Stimulated activated CD4-positive, alpha-beta T cell treated with anti-CD3 and anti-CD28 coated beads, Interleukin-12 subunit alpha, Interleukin-12 subunit beta, amount 100 ng/mL, for 24 hours (primary cell): ENCODE measurements at places on chromosomes 7 and 10.

DNA sequence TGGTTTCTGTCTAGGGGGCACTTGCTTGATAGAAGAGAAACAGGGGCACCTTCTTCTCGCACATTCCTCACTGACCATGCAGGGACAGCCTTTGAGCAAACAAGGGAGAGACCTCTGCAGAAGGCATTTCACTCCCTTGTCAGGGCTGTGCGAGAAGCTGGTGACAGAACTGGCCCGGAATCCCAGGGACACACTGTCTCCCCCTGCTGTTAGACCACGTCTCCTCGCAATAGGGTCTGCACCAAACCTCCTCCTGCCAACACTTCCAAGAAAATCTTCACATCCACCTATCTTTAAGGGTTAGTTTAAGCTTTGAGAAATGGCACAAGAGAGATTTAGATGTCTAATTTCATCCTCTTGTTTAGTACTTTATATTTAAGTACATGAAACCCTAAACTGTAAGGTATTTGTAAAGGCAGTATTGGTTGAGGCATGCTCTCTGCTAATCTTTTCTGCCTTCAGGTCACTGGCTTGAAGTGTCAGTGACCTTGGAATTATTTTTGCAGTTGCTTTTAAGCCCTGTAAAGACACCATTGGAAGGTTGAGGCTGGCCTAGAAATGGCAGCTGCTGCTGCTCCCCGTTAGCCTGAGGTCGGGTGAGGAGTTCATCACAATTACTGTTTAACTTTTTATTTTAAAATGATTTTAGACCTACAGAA lies 37.0 kb downstream of the RBM20 start:
- DNase-seq, result peak; percentile 8

- no peak for DNase-seq
Observed at GRCh38 chr7:32026083-32026425, 44.2 kb downstream of the PDE1C start.

- DNase-seq, result no peak
Observed at GRCh38 chr7:55130395-55131141, 111.8 kb downstream of the EGFR start.

GRCh38 chr7:117216436-117217069 lies 106.3 kb downstream of the WNT2 start:
- DNase-seq, result no peak

- no peak for DNase-seq
Observed at GRCh38 chr7:13981070-13981469, 8.4 kb downstream of the ETV1 start.

DNA sequence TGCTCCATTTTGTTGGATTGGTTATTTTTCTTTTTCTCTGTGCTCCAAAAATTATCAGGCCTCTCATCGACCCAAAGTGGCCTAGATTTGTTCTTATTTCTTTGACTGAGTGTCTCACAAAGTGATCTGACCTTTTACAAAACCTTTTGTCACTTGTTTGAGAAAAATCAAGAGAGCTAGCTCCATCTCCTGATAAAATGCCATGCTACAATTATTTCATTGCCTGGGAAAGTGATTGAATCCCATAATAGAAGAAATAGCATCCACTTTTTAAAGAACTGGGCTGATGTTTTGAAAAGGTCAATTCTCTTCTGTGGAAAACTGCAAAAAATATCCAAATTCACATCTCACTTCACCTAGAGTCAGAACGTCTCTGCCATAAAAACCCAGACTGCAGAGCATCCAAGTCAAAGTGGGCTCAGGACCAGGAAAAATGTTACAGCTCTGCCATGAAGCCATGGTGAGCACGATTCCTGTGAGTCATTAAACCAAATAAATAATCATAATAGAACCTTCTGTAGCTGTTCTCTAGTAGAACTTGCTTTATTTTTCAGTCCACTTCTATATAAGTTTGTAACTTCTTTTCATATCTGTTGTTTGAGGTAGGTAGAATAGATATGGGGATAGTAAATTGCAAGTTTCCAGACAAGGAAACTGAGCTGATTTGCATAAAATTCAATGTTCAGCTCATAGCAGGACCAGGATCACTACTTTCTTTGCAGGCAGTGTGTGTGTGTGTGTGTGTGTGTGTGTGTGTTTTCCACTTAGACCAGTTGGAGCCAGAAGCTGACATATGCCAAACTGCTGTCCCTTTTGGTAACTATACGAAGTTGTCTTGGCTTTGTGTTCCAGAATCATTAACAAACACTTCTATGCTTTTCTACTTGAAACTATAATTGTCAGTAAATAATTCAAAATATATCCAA lies 632.5 kb upstream of the ANKRD30A start:
- DNase-seq, result no peak

DNA sequence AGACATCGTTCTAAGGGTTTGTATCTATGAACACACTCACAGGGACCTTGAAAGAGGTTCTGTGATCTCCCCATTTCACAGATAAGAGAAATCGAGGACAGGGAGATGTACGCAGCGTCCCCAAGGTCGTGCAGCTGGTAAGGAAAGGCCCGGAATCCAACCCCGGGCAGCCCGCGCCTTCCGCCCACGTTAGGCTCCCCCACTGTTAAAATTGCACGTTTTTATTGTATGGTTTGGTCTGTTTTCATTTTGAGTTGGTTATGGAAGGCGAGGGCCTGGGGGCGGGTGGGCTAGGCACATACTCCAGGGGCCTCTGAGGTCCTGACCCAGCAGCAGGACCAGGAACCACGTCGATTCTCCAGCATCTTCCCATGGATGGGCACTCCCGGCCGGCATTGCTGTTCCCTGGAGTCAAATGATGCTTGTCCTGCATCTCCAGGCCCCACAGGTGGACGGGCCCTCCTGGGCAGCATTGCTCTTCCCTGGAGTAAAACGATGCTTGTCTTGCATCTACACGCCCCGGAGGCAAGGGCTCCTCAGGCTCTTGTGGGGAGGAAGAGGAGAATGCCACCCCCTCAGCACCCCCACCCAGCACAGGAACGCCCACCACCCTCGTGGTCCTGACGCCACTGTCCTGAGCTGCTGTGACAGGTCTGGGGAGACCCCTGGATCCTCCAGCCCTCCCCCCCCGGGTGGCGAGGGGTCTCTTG lies 65.9 kb downstream of the PDGFA start:
- no peak for DNase-seq

GRCh38 chr10:100158044-100158805 lies 27.6 kb downstream of the ERLIN1 start:
- no peak for DNase-seq

GRCh38 chr7:74454021-74454924 lies 567 bp downstream of the GTF2IRD1 start:
- no peak for DNase-seq

DNA sequence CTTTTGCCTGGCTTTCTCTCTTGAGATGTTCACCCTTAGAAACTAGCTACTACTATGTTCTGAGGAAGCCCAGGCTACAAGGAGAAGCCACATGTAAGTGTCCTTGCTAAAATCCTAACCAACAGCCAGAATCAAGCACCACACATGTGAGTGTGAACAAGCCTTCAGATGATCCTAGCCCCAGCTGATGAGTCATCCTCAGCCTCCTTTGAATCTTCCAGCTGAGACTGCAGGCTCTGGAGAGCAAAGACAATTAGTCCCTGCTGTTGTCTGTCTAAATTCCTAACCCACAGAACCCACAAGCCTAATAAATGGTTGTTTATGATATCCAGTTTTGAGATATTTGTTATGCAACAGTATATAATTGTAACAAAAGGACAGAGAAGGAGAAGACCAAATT lies 92.8 kb upstream of the TAC1 start:
- DNase-seq, result no peak

GRCh38 chr10:95295031-95295755 lies 4.4 kb upstream of the PDLIM1 start:
- DNase-seq, result no peak

GRCh38 chr10:33152146-33152545 lies 182.3 kb downstream of the NRP1 start:
- DNase-seq, result no peak

- no peak for DNase-seq
Observed at GRCh38 chr10:101237982-101238731, 8.9 kb upstream of the LBX1 start.

GRCh38 chr10:18303851-18304801 lies 163.9 kb downstream of the CACNB2 start:
- DNase-seq, result no peak

DNA sequence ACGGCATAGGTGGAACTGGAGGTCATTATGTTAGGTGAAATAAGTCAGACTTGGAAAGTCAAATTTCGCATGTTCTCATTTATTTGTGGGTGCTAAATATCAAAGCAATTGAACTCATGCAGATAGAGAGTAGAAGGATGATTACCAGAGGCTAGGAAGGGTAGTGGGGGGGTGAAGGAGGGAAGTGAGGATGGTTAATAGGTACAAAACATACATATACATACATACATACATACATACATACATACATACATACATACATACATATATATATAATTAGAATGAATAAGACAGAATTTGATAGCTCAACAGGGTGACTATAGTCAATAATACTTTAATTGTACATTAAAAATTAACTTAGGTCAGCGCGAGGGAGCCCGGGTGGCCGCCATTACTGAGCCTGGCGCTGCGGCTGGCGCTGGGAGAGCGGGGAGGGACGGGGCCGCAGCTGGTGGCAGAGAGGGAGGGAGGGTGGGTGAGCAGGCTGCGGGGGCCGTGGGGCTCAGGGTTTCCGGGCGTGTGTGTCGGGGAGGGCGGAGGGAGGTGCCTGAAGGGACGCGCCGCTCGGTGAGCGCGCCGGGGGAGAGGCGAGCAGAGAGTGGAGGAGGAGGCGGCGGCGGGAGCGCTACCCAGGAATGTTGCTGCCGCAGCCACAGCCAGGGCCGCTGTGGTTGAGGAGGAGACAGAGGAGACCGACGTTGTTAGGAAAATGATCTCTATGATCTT lies 85.8 kb upstream of the EGFR start:
- no peak for DNase-seq

DNA sequence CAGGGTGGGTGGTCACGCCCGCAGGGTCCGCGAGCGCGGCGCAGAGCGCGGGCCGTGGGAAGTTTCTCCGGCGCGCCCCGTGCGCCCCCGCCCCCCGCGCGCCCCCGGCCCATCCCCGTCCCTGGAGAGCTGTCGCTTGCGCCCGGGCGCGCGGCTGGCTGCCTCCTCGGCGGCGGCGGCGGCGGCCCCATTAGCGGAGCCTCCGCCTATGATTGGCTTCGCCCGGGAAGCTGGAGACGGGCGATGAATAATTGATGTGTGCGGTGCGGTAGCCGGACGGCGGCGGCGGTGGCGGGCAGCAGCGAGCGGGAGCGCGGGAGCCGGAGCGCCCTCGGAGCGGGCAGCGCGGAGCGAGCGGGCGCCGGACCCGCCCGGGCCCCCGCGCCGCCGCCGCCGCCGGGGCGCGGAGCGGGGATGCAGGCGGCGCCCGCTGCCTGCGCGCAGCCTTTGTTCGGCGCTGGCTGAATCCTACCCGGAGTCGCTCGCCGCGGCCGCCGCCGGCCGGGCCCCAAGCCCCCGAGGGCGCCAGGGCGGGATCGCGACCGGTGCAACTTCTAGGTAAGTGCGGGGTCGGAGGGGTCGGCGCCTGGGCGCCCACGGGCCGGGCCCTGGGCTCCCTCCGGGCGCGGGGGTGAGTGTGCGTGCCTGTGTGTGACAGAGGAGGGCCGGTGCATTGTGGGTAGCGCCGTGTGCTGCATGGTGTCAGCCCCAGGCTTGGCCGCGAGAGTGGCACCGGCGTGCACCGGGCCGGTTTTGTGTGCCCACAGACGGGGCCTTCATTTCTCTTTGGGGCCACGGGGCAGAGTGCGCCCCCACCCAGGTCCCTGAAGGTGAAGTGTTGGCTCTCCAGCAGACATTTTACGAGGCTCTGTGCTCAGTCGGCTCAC lies 103.8 kb upstream of the PPIF start:
- peak; percentile 61 for DNase-seq

DNA sequence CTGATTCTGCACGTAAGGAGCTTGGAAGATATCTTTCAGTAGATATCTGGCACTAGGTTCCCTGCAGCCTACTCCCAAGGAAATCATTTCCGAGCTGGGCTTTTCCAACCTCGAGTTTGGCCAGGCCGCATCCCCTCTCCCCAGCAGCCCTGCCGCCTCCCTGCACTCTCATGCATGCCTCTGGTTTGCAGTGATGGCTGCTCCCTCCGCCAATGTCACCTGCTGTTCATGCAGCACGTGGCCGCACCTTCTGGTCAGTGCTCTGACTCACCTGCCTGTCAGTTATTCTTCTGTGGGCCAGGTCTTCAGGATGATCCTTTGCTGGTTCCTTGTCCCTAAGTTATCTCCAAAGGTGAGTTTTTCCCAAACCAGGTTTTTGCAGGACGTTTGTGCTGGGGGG lies 50.6 kb upstream of the RASGEF1A start:
- DNase-seq, result no peak

DNA sequence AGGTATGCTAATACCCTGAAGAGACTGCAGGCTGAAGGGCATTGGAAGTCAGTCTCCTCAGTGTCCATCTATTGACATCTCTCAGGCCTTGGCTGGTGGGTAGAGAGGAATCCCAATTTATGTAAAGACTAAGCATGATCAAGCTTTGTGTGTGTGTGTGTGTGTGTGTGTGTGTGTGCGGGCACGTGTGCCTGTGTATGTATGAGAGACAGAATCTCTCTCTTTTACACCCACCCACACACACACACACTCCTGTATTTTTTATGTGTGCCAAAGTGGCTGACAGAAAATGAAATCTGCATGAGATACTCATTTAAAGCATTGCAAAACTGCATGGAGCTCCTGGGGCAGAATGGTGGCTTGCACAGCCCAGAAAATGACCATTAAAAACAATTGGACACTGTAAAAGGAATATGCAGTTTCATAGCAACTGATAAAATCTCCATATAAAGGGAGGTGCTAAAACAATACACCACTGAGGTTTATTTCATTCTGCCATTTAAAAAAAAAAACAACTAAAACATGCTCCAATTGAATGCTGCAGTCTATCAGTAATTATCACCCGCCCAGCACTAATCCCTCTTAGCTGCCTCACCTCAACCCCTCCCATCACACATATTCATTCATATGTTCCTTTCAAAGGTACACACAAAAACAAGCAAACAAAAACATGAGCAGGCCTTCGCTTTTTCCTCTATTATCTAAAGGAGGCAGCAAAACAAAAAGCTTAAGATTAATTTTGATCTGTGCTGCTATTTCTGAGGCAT lies 385.0 kb downstream of the KCNMA1 start:
- DNase-seq, result no peak

DNA sequence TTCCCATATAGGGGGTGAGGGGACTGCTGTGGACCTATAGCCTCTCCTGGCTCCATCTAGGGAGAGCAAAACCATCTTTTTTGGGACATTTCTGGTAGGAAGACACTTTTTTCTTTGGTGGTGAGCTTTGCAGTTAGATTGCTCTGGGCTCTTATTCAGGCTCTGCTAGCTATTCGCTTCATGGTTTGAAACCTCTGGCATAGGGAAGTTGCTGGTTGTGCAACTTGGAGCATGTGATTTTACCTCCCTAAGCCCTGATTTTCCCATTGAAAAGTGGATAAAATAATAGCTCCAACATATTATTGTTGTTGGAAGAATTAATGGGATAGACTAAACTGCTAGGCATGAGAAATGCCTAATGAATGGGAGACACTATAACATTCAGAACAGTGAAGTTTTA lies 69.6 kb downstream of the CYP26A1 start:
- no peak for DNase-seq

GRCh38 chr7:95668504-95669018 lies 72.2 kb upstream of the PDK4 start:
- no peak for DNase-seq

- DNase-seq, result no peak
Observed at GRCh38 chr7:78441737-78442136, 643.2 kb downstream of the PHTF2 start.
